GM12864 (cell line): ENCODE measurements at places on chromosomes 7 and 10.

DNA sequence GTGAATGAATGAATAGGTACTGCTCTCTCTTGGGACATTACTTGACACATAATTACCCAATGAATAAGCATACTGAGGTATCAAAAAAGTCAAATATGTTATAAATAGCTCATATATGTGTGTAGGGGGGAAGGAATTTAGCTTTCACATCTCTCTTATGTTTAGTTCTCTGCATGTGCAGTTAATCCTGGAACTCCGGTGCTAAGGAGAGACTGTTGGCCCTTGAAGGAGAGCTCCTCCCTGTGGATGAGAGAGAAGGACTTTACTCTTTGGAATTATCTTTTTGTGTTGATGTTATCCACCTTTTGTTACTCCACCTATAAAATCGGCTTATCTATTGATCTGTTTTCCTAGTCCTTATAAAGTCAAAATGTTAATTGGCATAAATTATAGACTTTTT lies 1.2 kb downstream of the CFTR start:
- DNase-seq, result no peak

DNA sequence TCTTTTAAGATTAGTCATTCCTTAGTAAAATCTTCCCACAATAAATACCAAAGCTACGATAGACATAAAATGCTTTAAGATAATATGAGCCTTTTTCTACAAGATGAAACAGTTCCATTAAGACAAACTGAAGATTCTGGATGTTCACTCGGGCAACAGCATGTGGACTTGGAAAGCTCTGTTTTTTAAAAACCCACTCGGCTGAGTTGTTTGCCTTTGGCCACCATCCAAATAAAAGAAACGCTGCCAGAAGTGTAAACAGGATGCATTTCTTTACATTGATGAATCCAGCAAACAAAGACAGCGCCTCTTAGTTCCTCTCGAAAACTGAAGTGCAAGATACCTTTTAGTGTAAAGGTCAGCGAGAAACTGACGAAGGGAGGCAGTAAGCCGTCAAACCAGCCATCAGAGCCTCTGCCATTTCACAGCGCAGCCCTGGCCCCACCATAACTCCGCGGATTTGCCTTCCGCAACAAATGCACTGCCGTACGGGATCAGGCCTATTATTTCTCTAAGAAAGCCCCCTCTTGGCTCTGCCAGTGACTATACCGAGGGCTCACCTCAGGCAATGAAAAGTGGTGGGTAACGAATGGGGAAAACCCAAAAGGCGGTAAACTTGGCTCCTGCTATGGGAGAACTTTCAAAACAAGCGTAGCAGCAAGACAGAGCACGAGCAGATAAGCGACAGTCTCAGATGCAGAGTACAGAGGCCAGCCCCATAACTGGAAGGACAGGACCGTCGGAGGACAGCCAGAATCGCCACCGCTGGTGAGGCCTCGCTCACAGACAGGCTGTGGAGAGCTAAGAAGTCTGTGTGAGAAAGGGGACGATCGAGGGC lies 41.4 kb downstream of the GNA12 start:
- no peak for DNase-seq

DNA sequence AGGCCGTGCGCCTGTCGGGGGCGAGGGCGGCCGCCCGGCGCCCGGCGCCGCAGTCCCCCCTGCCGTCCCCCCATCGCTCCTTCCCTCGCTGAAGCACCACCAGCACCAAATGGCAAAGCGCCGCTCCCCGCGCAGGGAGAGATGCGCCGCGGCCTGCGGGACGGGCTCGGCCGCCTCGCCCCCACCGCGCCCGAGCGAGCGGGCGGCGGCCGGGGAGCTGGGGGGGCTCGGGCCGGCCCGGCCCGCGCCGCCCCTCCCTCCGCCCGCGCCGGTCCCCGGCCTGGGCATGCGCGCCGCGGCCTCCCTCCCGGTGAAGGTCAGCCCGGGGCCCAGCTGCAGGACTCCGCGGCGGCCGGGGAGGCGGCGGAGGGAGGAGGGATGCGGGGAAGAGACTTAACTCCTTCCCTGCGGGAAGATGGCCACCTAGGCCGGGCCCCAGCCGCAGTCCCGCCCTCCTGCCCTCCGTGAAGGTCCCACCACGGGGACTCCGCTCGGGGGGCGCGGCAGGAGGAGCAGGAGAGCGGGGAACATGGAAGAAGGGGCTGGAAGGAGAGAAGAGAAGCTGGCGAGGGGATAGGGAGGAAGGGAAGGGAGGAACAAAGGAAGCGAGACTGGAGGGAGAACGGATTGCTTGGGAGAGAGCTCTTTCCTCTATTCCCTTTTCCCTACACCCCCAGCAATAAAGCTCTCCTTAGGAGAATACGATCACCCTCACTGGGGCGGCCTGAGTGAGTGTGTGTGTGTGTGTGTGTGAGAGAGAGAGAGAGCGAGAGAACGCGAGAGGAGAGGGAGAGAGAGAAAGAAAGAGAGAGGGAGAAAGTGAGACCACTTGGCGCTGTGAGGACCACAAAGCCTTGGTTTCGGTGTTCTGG lies 3.4 kb upstream of the SMARCD3 start:
- no peak for DNase-seq

- DNase-seq, result no peak
Measured at GRCh38 chr7:24882989-24883621, 96.9 kb downstream of the OSBPL3 start.

DNA sequence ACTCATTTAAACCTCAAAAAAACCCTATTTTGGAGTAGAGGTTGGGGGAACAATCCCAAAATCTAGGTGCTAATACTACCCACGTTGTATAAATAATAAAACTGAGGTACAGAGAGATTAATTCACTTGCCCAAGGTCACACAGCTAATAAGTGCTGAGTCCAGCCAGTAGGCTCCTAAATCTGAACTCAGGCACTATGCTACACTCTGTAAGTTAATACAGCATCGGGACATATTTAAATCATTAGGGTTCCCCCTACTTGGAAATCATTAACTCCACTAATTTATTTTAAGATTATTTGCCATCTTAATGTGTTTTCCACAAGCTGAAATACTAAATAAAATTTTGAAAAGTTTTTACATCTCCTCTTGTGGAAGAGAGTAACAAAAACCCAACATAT lies 24.2 kb downstream of the PIP4K2A start:
- DNase-seq, result no peak
